Jurkat, Clone E6-1 (cell line): ENCODE measurements at places on chromosomes 5 and 9.

GRCh38 chr9:123414936-123415930, 59.2 kb downstream of the CRB2 start:
- DNase-seq, result no peak

- no peak for DNase-seq
Observed at GRCh38 chr5:14732991-14733390, 68.5 kb downstream of the OTULIN start.

GRCh38 chr9:34540827-34541226, 18.0 kb upstream of the ENHO start:
- DNase-seq, result no peak

GRCh38 chr9:81578606-81579005, 110.7 kb downstream of the TLE1 start:
- no peak for DNase-seq

DNA sequence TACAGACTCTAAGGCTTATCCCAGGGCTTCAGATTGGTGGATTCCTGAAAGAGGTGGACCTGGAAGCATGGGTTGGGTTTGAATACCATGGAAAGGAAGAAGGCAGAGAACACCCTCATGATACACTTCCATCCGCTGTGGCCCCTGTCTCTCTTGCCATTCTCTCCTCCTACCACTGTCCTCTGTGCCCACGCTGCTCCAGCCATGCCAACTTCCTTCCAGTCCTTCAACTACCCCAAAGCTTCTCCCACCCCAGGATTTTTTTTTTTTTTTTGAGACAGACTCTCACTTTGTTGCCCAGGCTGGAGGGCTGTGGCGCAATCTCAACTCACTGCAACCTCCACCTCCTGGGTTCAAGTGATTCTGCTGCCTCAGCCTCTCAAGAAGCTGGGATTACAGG, 1.7 kb upstream of the SPARC start:
- DNase-seq, result no peak
